ENCODE measurements at places on chromosomes 16 and 17.

- DNase-seq, result peak; percentile 47
These were observed 17.0 kb downstream of the MAP1LC3B start for GRCh38 chr16:87409153-87409552.

DNA sequence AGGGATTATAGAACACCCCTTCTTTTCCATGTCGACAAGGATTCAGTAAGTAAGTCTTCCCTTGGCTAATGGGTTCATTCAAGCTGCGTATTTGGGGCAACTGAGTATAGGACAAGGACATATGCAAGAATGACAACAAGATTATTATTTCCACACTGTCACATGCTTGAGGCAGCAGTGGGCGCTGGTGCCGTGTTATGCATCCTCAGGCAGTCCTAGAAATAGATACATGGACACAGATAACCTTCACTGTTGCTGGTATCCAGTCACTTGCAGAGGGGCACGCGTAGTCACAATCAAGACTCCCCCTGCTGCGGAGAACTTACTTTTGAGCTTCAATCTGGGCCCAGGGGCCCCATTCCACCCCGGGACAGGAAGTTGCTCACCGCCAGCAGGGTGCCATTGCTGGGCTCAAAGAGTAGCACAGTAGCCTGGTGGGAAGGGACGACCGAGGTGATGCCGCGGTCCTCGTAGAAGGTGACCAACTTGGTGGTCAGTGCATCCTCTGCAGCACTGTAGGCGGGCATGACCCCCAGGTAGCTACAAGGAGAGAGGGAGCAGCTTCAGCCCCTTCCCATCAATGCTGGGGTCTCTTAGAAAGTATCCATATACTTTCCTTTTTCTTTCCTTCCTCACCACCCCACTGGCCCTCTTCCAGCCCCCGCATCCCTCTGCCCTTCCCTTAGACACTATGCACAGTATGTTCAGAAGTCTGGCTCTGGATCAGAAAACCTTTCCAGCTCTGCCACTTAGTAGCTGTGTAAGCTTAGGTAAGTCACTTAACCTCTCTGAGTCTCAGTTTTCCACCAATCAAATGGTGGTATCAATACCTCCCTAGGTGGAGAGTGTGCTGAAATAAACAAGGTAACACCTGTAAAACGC lies 804 bp downstream of the CRYM start:
- DNase-seq, result no peak

GRCh38 chr17:39011907-39012468 lies 44.8 kb upstream of the FBXO47 start:
- DNase-seq, result no peak

GRCh38 chr17:80833952-80834892 lies 157.4 kb upstream of the CHMP6 start:
- peak; percentile 83 for DNase-seq

- no peak for DNase-seq
These were observed 23.5 kb downstream of the CFAP97D1 start for GRCh38 chr17:43803758-43804157.
